ENCODE measurements at places on chromosomes 2 and 18.

GRCh38 chr2:119029297-119029696 lies 87.3 kb downstream of the MARCO start:
- DNase-seq: no peak

DNA sequence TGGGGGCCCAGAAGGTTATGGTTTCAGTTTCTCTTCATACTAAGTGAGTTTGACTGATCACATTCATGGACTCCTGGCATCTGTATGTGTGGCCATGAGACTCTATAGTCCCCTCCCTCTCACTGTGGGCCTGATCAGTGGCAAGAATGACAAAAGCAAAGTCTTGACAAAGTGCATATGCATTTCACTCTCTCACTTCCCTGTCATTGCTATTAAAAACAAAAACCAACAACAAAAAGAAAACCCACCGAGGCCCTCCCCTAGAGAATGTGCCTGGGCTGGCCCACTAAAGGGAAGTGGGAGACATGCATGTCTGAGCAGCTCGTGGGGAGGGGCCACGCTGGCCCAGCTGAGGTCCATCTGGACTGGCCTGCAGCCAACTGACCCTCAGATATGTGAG lies 600.1 kb upstream of the RAB6C start:
- DNase-seq: no peak

DNA sequence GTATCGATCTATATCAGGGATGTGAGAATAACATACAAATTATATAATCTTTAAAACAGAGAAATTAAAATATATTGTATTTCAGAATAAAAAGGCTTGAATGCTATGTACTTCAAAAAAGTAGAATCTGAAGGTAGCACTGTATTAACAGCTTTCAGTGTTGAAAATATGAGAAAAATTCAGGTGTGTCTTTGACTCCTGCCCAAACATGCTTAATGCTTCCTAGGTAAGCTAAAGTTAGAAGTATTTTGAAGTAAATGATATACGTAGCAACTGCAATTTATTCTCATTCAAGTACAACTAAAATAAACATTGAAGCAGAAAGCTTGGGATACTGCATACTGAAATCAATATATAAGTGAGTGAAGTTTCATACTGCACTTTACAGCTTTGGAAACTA lies 1082.0 kb upstream of the ACVR2A start:
- no peak for DNase-seq

DNA sequence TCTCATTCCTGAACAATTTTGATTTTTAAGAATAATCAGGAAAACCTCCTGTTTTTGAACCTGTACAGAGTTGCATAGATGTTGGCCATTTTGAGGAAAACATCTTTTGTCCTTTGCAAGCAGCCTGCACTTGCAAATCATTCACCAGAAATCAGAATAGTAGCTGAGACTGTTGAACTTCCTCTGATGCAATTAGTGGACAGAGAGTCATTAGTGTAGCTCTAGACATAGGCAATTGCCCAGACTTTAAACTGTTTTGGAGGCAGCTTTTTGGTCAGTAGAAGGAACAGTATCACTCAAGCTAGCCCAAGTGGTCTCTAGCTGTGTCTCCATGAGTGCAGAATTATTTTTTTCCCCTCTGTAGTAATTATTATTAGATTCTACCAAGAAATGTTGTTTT lies 326.1 kb downstream of the PIK3C3 start:
- DNase-seq: no peak

DNA sequence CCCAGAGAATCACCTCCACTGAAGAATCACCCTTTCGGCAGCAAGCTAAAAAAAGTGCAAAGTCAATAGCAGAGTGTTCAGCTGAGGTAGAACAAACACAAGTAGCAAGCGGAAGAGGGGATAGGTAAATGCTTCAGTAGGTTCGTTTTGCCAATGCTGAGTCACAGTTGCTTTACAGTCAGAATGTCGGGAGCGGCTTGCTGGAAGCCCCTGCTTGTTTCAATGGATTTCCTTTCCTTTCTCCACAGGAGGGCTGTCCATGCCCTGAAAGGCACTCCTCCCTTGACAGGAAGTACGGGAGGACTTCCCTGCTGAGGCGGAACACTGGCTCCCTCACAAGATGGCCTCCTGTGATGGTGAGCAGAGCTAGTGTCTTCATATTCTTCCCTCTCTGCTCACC lies 146.2 kb upstream of the LYPD1 start:
- DNase-seq: no peak

DNA sequence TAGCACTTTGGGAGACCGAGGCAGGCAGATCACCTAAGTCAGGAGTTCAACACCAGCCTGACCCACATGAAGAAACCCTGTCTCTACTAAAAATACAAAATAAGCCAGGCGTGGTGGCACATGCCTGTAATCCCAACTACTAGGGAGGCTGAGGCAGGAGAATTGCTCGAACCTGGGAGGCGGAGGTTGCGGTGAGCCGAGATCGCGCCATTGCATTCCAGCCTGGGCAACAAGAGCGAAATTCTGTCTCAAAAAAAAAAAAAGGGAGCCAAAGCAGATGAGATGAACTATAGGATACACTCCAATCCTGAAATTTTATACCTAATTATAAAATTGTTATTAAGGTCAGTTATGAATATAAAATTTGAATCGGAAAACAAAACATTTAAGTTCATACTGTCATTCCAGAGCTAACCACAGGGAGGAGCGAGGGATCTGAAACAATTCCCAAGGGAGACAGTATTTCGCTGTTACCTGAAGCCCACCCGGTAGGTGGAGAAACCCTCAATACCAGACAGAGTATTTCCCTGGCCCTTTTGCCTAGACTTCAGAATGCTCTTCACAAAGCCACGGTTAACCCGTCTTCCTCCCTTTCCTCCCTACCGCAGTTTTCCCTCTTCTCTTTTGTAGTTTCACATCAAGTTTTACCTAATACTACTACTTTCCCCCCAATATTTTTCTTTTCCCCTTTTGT lies 1.4 kb downstream of the PPM1G start:
- DNase-seq: no peak

- no peak for DNase-seq
These were observed 61.2 kb upstream of the GPC1 start for GRCh38 chr2:240374085-240374907.

DNA sequence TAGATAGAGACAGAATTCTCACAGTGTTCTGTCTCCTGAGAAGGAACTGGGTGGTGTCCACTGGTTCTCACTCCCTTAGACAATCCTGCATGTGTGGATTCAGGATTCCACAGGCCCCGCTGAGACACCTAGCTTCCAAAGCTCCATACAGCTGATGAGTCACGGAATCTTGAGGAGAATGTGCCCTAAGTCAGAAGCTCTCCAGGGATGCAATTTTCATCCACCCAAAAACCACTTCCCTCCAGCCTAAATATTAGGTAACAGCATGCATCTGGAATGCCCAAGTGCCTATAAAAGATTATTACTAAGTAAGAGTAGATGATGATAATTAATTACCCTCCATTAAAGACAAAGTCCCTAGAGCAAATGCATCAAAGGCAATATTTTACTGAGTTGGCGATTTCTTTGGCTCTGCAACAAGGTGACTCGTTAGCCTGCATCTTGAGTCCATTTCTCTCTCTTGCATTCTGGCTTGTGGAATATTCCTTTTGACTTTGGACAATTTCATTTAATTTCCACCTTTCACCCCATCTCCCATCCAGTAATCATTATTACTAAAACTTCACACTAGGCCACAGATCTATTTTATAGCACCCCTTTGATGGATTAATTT lies 475.1 kb downstream of the TNS1 start:
- DNase-seq: no peak

GRCh38 chr2:14273650-14274049 lies 358.9 kb upstream of the LRATD1 start:
- DNase-seq: no peak

All from stimulated activated CD4-positive, alpha-beta T cell treated with anti-CD3 and anti-CD28 coated beads, TNF-alpha, amount 100 ng/mL, for 48 hours (primary cell).